ENCODE measurements at places on chromosomes 4 and X.

GRCh38 chr4:74431113-74431826 is 13.7 kb upstream of the AREG start:
- no peak for DNase-seq

DNA sequence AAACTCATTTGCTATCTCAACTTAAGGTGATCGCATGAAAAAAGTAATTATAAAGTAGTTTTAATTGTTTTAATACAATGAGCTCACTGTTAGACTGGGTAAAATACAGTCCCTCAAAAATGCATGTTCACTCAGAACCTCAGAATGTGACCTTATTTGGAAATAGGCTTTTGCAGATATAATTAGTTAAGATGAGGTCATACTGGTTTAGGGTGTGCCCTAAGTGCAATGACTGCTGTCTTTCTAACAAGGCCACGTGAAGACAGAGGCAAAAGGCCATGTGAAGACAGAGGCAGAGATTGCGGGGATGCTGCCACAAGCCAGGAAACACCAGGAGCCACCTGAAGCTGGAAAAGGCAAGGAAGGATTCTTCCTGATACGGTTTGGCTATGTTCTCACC is 262.1 kb downstream of the NKX6-1 start:
- DNase-seq: no peak

DNA sequence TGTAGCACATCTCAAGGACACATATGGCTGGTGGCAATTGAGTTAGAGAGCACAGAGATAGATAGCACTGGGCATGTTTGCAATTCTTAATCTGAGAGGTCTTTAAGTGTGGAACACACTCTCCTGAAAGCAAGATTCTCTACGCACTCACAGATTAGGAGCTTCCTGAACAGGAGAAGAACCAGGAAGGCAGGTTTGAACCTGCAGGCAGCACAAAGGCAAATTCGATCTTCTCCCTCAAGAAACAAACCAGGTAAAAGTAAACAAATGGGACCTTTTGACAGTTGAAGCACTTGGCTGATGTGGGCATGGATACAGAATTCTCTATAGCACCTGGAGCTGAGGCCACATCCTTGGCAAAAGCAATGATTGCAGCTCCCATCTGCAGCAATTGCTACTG is 24.3 kb downstream of the HS3ST1 start:
- DNase-seq: no peak

- no peak for DNase-seq
Measured at GRCh38 chrX:150225756-150226155, 137.4 kb upstream of the MAMLD1 start.

- DNase-seq: no peak
Measured at GRCh38 chr4:168240821-168241220, 77.7 kb downstream of the DDX60 start.
